ENCODE measurements at places on chromosomes 5 and 9.

DNA sequence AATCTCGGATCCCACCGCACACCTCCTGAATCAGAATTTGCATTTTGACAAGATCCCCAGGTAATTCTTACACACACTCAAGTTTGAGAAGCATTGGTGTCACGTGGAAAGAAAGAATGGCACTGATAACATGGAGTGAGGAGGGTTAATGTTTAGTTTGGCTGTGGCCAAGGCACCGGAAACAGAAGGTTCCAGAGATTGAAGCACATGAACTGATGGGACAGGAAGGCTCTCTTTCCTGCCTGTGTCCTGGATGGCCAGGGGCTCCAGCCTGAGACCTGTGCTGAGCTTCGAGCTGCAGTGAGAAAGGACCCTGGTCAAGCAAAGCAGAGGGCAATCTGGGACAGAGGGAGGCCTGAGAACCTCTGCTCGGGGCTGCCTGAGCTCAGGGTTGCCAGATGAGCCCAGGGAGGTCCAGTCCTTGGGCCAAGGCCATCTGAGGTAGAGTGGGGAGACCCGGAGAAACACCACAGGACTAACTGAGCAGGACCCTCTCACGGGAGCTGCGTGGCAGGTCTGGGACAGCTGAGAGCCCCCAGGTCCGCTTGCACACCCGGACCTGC, 27.3 kb downstream of the AFAP1L1 start:
- no peak for DNase-seq

- DNase-seq = no peak
Observed at GRCh38 chr9:32875242-32875641, 91.9 kb downstream of the TMEM215 start.

DNA sequence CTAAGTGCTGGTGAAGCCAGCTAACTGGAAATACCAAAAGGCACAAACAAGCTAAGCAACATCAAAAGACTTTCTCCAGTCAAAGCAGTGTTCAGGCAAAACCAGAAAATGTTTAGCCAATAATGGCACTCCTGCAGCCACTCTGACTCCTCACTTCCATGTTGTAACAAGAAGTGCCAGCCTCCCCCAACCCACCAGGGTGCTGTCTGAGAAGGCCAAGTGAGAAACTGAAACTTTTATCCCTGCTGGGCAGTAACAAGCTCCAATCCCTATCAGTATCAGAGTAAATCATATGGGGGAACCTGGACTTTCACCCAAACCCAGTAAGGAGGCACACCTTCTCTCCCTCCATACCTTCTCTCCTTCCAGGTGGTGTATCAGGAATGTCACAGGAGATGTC, 414.8 kb upstream of the NMUR2 start:
- no peak for DNase-seq

- DNase-seq = peak; percentile 68
Observed at GRCh38 chr5:167294882-167295680, 996.4 kb upstream of the WWC1 start.

GRCh38 chr5:129593525-129593924, 133.4 kb downstream of the ADAMTS19 start:
- no peak for DNase-seq

- no peak for DNase-seq
Observed at GRCh38 chr5:150017226-150018005, 16.9 kb downstream of the HMGXB3 start.

DNA sequence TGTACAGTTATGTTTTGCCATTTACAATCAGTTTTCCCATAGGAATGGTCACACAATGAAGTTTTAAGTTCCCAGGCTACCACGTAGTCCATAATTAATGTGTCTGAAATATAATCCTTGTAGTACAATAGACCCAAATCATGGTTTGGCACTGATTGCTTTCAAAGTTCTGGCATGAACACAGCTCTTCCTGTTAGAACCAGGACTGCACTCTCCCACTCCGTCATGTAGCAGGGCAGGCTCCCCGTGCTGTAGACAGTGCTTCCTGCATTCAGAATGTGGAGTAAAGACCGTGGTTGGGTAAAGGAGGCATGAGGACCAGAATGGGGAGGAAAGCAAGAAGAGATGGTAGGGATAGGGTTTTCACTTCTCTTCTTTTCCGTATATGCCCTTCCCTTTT, 4.0 kb downstream of the SEC61B start:
- DNase-seq = no peak

DNA sequence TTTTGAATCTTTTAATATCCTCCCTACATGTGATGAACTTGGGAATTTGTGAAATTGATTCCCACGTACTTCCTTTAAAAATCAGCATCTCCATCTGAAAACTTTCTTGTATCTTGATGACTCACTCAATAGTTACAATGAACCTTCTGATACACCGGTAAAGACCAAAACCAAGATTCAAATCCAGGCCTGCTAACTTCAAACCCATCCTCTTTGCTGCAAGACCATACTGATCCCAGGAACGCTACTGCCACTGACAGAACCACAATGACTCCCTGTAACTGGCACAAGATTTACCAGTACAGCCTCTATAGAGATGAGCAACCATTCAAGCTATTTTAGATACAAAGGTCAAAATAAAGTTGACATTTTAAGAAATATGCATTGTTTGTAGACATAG, 332.9 kb downstream of the DNAH5 start:
- DNase-seq = no peak

GRCh38 chr5:88662846-88663245, 220.1 kb downstream of the MEF2C start:
- DNase-seq = no peak

DNA sequence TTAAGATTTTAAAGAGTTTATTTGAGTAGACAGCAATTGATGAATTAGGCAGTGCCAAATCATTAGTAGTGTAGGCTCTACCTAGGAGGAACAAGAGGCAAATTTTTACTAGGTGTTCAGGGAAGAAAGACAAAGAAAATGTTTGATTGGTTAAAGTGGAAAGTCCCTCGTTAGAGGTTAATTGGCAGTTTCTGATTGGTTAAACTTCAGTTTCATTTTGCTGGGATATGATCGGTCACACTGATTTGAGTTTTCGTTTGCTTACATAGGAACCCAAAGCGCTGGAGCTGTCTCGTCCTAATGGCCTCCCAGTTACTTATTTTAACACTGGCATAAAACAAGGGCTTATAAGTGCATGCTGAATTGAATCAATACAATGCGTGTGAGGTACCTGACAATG, 15.1 kb downstream of the DMAC1 start:
- no peak for DNase-seq

DNA sequence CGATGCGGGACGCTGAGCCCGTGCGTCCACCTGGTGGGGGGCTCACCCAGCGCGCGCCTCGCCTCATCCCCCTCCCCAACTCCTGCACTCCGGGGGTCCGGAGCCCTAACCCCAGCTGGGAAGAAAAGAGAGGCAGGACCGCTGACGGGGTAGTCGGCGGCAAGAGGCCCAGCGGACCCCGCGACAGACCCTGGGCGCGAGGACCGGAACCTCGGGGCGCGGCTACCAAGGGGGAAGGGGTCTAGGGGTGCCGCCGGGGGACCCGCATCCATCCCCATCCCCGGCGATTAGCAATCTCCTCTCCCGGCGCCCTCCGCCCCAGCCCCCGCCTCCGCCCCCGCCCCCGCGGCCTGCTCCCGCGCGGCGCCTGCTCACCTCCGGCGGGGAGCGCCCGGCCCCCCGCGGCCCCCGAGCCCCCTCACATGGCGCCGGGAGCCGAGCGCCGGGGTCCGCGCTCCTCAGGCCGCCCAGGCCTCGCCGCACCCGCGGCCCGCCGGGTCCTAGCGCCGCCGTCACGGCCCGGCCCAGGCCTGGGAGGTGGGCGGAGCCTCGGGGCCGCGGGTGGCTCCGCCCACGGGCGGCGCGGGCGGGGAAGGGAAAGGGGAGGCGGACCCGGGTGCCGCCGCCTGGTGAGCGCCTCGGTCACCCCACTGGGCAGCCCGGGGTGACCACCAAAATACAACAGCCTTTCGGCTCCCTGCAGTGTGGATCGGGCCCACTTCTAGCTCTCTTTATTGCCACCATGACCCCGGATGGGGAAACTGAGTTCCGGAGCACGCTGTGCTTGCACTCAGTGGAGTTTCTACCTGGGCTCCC, at the start of gene ST6GALNAC6:
ST6GALNAC6 (minus strand) TSS at position 476 of the 816 bp plus-strand sequence. CDS start 1,622 bp downstream, outside the sequence.
- no peak for DNase-seq

- no peak for DNase-seq
Observed at GRCh38 chr5:25764733-25765132, 1120.0 kb upstream of the CDH10 start.

DNA sequence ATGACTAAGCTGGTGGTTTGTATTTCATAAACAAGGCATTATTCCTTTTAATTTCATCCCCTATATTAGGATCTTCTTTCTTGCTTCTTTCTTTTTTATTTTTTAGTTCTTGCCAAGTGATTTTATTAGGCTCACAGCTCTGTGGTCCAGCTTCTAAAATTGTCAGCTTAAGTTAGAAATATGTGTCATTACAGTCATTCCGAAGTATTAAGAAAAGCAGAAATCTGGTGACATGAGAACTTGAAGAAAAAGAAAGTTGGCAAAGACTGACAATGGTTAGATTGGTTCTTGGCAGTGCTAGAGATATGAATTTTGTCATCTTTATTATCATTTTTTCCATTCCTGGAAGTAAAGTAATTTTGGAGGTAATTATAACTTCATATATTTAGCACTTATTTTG, 166.5 kb upstream of the PRR16 start:
- DNase-seq = no peak

DNA sequence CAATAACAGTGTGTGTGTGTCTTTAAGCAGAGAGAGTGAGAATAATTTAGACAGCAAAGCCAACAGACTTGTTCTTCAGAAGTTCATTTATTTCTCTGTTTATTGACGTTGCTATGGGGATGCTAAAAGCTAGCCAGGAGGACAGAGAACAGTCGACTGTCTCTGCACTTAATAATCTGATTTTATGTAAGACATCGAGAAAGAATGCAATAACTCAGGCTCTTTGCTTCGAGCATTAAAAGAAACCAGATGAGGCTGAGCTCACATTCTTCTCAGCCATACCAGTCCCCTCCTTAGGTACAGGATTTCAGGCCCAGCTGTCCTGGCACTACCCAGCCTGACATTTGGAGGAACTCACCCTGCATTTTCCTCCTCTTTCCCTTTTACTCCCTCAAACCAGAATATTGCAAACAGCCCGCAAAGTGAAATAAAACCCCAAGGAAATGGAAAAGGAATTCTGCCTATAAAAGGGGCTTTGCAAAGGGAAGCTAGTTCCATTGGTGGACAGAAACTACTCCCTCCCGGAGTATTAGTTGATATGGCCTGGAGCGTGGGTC, 44.5 kb upstream of the DPYSL3 start:
- DNase-seq = no peak

DNA sequence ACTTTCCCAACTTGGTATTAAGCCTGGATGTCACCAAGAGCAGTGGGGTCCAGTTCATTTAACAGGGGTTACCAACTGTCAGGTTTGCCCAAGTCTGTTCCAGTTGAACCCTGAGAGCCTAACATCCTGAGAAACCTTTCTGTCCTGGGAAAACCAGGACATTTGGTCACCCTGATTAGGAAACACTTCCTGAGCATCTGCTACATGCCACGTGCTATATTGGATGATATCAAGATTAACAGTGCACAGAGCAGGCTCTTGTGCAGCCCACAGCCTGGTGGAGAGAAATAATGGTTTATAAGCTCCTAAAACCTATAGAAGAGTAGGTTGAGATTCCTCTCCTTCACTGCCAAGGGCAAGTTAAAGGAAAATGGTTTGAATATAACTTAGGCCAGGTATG, 102.9 kb upstream of the RAD23B start:
- no peak for DNase-seq

DNA sequence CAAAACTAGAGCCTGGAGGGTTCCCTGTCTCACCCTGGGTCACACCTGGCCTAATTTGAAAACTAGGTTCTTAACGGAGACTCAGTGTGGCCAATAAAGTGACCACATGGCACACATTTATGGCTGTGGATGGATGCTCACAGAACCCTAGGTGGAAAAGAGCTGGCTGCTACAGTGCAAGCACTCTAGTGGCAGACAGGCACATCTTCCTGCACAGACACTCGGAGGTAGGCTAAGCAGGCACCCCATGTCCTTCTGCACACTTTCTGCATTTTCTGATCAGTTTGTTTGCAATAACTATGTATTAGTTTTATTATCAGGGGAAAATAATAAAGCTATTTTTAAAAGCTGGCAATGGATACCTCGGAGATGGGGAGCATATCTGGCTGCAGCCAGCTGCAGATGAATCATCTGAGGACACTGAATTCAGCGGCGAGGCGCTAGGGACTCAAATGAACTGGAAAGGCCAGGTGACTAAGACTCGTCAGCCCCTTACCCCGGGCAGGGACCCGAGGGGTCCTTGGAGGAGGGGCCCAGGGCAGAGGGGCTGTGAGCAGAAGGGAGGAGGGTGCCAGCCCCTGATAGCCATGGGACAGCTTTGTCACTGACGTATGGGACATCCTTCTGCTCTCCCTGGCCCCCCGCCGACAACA, 96.2 kb downstream of the OLFM1 start:
- no peak for DNase-seq

- no peak for DNase-seq
Observed at GRCh38 chr9:125428902-125429467, 167.4 kb downstream of the GAPVD1 start.

GRCh38 chr9:133383438-133383837, 7.3 kb downstream of the STKLD1 start:
- no peak for DNase-seq

All from AG04450 (cell line).